ENCODE measurements at places on chromosomes 5 and 9. TPM values are rescaled to one million over a fixed set of nuclear protein-coding genes. Genes with fewer than 3 reads are reported as not detected.

GRCh38 chr5:91730026-91730425 lies 346.9 kb upstream of the ARRDC3 start:
- DNase-seq: no peak

GRCh38 chr5:172624083-172624995 lies 16.7 kb upstream of the NEURL1B start:
- no peak for DNase-seq

Gene ENHO
- total RNA-seq: not detected

DNA sequence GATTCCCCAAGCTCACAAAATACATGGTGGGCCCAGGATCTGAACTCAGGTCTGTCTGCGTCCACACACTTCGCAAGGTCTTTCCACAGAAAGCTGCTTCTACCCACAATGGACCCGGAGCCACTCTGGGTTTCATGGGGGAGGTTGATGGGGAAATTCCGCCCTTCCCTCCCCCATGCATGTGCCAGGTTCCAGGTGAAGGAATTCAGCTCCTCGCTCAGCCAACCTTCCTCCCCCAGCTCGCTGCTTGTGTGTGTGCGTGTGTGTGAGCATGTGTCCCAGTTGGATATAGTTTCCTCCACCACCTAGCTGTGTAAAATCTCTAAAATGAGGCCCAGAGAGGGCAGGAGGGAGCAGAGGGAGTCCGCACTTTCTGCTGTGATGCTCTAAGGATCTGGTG lies 1.0 kb downstream of the PTGS1 start:
- DNase-seq: no peak

Gene DRD1
- total RNA-seq: not detected

Gene SERF1A
- total RNA-seq: 12.9 TPM

DNA sequence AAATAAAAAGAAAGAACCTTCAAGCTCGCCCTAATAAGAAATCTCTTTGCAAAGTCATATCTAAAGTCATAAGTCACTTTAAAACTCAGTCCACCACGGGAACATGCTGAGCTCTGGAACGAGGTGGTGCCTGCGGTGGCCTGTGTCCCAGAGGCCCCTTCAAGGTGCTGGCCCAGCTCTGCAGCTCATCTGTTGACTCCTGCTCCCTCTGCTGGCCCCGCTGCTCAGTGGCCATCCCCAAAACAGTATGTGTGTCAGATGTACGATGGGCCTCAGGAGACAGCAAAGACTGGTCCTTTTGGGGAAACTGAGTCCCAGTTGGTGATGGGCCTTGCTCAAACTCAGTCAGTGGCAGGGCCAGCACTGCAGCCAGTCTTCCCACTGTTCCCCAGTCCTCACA lies 22.8 kb upstream of the FOXB2 start:
- no peak for DNase-seq

DNA sequence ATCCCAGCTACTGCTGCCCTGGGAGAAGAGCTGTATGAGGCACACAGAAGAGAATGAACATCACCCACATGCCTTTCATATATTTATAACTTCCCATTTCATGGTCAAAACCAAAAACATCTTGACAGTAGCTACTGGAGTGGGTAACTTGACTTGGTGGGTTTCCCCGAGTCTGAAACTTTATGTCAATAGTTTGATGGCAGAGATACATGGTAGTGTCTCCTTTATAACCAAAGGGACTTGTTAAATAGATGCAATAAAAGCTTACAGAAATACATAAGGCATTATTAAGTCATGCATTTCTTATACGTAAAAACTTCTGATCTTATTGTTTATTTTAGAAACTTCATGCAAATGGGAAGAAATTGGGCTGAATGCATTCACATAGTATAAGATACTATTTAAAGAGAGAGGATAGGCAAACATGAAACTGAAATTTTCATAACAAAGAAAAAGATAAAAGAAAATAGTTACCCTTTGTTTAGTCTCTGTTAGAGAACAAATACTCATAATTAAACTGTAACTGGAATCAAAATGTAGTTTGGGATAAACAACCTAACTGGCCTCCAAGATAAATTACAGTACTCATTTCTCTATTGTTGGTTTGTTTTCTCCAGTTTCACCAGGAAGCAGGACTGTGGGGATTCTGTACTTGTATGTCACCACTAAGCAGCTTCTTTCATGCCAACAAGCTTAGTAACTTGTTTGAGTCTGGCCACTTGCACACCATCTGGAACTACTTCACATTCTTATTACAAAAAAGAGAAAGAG lies 459.3 kb upstream of the MEF2C start:
- no peak for DNase-seq

GRCh38 chr9:36625006-36625615 lies 52.4 kb downstream of the MELK start:
- no peak for DNase-seq

- no peak for DNase-seq
These were observed 1086.5 kb downstream of the NR2F1-AS1 start for GRCh38 chr5:92494508-92494907.

DNA sequence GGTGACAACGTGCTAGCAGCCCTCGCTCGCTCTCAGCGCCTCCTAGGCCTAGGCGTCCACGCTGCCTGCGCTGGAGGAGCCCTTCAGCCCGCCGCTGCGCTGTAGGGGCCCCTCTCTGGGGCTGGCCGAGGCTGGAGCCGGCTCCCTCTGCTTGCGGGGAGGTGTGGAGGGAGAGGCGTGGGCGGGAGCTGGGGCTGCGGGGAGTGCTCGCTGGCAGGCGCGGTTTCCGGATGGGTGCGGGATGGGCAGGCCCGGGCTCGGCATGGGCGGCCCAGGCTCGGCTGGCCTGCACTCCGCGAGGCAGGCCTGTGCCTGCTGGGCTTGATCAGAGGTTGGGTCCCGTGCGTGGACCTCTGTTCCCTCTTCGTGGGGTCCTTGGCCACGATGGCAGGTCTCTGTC lies 472.6 kb downstream of the PRR16 start:
- DNase-seq: no peak

GRCh38 chr5:78808380-78808779 lies 159.8 kb upstream of the LHFPL2 start:
- no peak for DNase-seq

Gene PCDHAC2
- not detected for total RNA-seq

Gene FAM221B
- not detected for total RNA-seq

Gene PPP3R2
- total RNA-seq: not detected

DNA sequence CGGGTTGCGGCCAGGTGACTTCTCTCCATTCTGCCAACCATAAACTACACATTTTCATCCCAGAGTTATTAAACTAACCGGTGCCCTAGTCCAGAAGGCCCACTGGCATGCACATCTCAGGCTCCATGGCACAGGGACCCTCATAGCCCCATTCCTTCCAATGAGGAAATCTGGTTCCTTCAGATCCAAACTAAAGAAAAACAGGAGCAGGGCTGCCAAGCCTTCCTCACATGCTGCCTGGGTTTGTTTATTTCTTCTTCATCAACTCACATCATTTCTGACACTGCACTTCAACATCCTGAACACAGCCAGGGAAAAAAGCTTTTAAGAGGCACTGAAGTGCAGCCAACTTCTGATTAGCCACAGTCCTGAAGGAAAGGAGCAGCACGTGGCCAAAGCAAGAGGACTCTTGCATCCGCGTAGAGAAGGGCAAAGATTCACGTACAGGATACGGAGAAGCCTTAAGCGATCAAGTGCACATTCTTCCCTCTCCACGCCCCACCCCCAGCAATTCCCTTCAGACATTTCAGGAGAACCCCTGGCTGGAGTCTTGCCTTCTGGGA lies 22.5 kb downstream of the LHFPL2 start:
- no peak for DNase-seq

DNA sequence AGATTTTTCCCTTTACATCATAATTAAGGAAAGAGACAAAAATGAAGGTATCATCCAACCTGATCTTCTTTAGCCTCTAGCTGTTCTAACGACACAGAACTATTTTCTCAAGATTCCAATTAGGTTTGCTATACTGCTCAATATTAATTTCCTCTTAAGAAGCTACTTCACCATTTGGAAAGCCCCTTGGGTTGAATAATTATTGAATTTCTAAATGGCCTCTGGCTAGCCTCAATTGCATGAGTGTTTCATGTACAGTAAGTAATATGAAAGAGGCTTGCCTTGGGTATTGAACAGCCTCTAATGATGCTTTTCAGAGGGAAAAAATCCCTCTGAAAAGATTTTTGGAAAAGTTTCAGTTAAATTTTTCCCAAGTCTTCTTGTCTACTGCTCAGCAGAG lies 3.7 kb upstream of the MOB3B start:
- no peak for DNase-seq

DNA sequence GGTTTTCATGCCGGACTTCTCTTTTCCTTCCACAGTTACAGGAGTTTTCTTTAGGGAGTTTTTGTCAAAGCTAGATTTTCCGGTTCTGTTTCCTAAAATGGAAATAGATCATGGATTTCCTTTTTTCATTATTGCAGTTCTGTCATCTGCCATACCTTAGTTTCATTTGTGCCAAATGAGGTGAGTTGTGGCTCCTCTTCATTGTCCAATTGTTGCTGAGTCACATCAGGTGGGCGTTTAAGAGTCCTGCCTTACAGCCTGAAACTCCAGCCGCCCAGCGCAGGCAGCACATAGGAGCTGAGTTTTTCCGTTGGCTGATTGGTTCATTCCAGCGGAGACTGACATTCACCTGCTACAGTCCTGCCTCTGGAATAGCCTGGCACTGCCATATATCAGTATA lies 14.1 kb downstream of the SLC25A25 start:
- no peak for DNase-seq

DNA sequence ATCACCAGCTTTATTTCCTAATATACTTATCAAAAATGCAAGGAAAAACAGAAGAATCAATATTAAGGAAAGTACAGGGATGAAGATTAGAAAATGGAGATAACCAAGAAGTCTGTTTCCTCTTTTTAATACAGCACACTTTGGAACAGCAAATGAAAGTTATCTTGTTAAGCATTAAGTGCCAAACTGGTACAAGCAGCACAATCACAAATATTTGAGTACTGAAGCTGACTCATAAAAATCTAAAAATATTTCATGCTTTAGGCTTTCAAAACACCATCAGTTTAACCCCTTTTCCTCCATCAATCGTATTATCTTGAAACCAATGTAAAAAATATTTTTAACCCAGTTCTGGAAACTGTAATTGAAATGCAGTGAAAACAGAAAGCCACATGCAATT lies 2.7 kb downstream of the FBXW11 start:
- no peak for DNase-seq

DNA sequence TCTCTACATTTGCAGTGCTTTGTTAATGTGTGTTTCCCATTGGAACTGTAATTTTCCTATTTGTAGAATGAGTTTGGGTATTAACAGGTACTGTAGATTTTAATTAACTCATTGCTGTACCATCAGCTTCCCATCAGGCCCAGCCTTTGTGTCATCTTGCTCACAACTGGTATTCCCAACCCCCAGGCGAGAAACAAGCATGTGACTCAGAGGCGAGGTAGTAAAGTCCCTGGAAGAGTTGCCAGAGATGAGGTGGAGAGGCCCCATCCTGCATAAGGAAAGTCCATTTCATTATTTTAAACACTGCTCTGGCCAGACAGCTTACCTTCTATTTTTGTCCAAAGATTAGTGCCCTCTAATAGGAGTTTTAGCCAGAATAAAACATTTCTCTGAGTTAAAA lies 29.9 kb downstream of the ADCY2 start:
- no peak for DNase-seq

Gene GPX3
- total RNA-seq: not detected

Gene FAM81B
- not detected for total RNA-seq

DNA sequence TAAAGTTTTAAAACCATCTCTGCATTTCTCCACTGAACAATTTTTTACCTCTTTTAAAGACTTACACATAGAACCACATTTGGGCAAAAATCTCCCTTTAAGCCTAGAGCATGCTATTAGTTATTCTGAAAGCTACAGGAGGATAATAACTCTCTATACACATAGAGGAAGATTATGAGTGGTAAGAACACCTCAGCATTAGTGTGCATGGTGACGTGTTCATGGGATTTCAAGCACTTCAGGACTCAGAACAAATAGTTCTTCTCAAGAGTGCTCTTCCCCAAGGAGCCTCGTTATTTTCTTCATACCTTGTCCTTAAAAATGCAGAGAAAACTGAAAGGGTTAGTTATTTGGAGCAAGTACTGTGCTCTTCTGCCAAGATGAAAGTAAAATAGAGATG lies 256.9 kb upstream of the TUSC1 start:
- no peak for DNase-seq

Gene RNF145
- total RNA-seq: 179 TPM

Gene TMEM174
- total RNA-seq: not detected

Gene FBXW11
- total RNA-seq: 55.6 TPM

GRCh38 chr5:71910741-71911140 lies 191.7 kb downstream of the CARTPT start:
- DNase-seq: no peak

Data from activated T-helper 1 cell treated with anti-CD3 and anti-CD28 coated beads, Interleukin-12 subunit alpha, Interleukin-12 subunit beta, Interleukin-2, Interleukin-4 antibody, amounts not matched to agents 30 ng/mL and 10 ng/mL and 1 ng/mL, durations not matched to agents 14 hours and 24 hours and 36 hours (primary cell).